ENCODE measurements at places on chromosomes 7 and 10.

- no peak for DNase-seq
- no peaks in the 10 kb centered on the region for H3K27me3 ChIP-seq
- H3K36me3 ChIP-seq = peaks cover 12% of the 10 kb centered on the region
- H3K4me1 ChIP-seq = no peaks in the 10 kb centered on the region
Measured at GRCh38 chr7:28661826-28662595, 249.7 kb downstream of the CREB5 start.

- no peak overlapping the region for H3K27ac ChIP-seq
- DNase-seq = no peak
- no peaks in the 10 kb centered on the region for H3K4me1 ChIP-seq
- H3K36me3 ChIP-seq = no peaks in the 10 kb centered on the region
Measured at GRCh38 chr10:54444170-54444569, 356.9 kb downstream of the PCDH15 start.

- H3K36me3 ChIP-seq = peaks cover 7% of the 10 kb centered on the region
- no peaks in the 10 kb centered on the region for H3K4me1 ChIP-seq
Measured at GRCh38 chr7:25031007-25031406, 51.0 kb upstream of the OSBPL3 start.

DNA sequence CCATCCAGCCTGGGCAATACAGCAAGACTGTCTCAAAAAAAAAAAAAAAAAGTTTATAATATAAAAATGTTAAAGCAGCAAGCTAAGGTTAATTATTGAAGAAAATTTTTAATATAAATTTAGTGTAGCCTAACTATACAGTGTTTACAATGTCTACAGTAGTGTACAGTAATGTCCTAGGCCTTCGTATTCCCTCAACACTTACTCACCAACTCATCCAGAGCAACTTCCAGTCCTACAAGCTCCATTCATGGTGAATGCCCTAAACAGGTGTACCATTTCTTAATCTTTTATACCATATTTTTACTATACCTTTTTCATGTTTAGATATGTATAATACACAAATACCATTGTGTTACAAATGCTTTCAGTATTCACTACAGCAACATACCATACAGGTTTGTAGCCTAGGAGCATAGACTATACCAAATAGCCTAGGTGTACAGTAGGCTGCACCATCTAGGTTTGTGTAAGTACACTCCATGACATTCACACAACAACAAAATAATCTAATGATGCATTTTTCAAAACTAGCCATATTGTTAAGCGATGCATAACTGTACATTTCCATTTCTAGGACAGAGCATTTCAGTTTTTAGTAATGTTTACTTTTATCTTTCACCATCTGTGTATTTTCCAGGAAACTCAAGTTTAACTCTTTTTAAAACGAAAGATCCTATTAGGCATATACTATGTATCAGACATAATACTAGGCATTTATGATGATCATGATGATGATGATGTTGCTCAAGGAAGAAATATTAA, 43.3 kb downstream of the CNOT4 start:
- no peak overlapping the region for H3K27ac ChIP-seq
- H3K27me3 ChIP-seq = no peaks in the 10 kb centered on the region
- DNase-seq = no peak
- H3K4me1 ChIP-seq = no peaks in the 10 kb centered on the region
- no peaks in the 10 kb centered on the region for H3K36me3 ChIP-seq

DNA sequence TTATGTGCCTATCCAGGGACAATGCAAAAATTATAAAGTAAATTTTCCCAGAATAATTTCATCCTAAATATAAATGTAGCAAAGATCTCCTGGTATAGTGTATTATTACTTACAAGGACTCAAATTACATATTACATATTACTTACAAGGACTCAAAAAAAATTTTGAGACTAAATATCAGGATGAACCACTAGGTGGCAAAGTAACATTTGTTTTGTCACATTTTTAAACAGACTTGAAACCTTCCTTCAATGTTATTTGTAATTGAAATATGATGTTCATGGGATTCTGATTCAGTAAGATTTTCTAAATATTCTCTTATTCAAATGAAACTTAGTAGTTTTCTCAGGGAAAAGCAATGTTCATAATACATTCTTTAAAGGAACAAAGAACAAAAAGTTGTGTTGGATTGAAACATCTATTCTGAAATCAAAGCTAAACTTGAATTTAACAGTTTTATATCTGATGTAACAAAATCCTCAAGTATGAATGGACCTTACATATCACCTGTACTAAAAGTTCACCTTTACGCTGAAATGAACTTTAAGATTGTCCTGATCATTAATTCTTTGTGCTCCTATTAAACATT, 74.3 kb upstream of the GNAI1 start:
- no peaks in the 10 kb centered on the region for H3K27me3 ChIP-seq
- peaks cover under 1% of the 10 kb centered on the region for H3K36me3 ChIP-seq
- H3K4me3 ChIP-seq = no peak overlapping the region

- no peak overlapping the region for H3K27ac ChIP-seq
- H3K4me1 ChIP-seq = no peaks in the 10 kb centered on the region
- no peaks in the 10 kb centered on the region for H3K27me3 ChIP-seq
- DNase-seq = no peak
- H3K4me3 ChIP-seq = no peak overlapping the region
Measured at GRCh38 chr7:155975490-155975889, 163.2 kb upstream of the SHH start.

GRCh38 chr7:16785321-16785720, 19.5 kb downstream of the AGR2 start:
- H3K36me3 ChIP-seq = peaks cover 5% of the 10 kb centered on the region
- DNase-seq = no peak
- no peaks in the 10 kb centered on the region for H3K27me3 ChIP-seq

DNA sequence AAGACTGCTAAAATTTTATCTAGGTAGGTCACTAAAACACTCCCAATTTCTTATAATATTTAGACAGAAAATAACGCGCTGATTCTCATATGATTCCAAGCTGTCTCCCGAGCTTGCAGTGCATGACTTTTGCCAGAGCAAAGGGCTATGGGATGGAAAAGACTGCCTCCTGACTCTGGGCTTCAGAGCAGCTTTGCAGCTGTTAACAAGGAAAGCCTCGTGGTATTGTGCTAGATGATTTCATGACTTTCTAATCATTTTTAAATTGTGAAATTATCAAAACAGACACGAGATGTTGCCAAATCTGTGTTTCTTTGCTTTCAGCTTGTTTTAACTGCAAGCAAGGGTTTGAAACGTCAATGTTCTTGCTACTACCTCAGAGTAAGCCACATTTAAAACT, 238.3 kb downstream of the AGMO start:
- H3K4me1 ChIP-seq = no peaks in the 10 kb centered on the region
- no peak overlapping the region for H3K27ac ChIP-seq
- H3K27me3 ChIP-seq = no peaks in the 10 kb centered on the region

DNA sequence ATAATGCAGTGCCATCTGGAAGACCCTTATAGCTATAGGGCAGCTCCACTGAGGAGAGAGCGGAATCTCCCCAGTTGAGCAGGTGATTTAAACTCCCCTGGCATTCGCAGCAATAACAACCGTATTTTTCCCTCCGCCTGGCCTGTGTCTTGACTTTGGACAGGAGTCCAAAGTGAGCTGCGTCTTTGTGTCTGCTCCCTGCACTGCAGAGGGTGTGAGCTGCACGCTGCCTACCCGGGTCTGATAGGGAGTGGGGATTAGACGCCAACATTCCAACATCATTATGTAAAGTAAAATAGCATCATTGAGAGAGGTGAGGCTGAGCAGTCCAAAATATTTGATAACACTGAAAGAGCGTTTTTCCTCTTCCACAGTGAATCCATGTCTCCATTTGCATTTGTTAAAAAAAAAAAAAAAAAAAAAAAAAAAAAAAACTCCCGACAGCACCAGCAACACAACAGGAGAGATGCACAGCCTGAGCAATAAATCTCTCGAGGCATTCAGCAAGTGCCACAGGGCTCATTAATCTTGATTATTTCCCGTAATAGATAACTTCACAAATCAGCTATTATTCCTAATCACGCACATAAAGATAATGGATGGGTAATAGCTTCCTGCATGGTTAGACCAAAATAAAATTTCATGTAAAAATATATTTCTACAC, 68.6 kb downstream of the CELF2 start:
- H3K36me3 ChIP-seq = no peaks in the 10 kb centered on the region
- no peaks in the 10 kb centered on the region for H3K4me1 ChIP-seq
- H3K4me3 ChIP-seq = no peak overlapping the region
- no peaks in the 10 kb centered on the region for H3K27me3 ChIP-seq
- H3K27ac ChIP-seq = no peak overlapping the region
- no peak for DNase-seq

GRCh38 chr7:128767475-128768110, 8.0 kb downstream of the OPN1SW start:
- H3K4me3 ChIP-seq = no peak overlapping the region
- H3K27me3 ChIP-seq = no peaks in the 10 kb centered on the region
- H3K36me3 ChIP-seq = peaks cover 42% of the 10 kb centered on the region
- H3K27ac ChIP-seq = no peak overlapping the region
- DNase-seq = no peak

- no peak for DNase-seq
- no peaks in the 10 kb centered on the region for H3K27me3 ChIP-seq
- H3K27ac ChIP-seq = no peak overlapping the region
- no peak overlapping the region for H3K4me3 ChIP-seq
- H3K4me1 ChIP-seq = no peaks in the 10 kb centered on the region
Measured at GRCh38 chr7:126524967-126525366, 727.8 kb downstream of the GRM8 start.

DNA sequence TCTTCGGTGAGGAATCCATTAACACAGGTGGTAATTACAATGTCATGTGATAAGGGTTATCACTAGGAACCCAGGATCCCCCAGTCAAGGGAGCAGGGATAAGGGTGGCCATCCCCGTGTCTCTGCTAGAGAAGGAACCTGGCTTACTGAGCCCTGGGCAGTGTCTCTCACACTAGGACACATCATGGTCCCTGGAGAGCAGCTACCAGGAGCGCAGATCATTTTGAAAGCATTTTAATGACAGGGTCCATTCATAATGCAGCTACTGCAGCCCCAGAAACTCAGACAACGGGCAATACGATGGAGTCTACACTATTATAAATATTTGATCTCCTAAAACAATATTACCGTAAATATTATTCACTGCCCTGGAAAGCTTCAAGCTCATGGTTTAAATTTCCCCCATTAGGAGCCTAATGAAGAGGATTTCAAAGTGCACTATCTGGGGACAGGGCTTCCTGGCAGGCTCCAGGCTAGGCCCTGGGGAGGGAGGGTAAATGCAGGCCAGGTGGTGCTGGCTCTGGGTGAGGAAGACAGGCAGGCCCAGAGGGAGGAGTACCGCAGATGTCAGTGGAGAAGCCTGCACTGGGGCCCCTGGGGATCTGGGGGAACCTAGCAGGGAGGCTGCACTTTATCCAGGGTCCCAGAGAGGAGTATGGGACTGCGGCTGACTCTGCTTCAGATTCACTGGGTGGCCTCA, 52.6 kb upstream of the LOXL4 start:
- DNase-seq = no peak
- H3K4me3 ChIP-seq = no peak overlapping the region
- H3K27me3 ChIP-seq = 0 out of 2 replicates have a peak, but pooled peaks cover 2% of the 10 kb centered on the region
- H3K4me1 ChIP-seq = no peaks in the 10 kb centered on the region
- no peaks in the 10 kb centered on the region for H3K36me3 ChIP-seq

DNA sequence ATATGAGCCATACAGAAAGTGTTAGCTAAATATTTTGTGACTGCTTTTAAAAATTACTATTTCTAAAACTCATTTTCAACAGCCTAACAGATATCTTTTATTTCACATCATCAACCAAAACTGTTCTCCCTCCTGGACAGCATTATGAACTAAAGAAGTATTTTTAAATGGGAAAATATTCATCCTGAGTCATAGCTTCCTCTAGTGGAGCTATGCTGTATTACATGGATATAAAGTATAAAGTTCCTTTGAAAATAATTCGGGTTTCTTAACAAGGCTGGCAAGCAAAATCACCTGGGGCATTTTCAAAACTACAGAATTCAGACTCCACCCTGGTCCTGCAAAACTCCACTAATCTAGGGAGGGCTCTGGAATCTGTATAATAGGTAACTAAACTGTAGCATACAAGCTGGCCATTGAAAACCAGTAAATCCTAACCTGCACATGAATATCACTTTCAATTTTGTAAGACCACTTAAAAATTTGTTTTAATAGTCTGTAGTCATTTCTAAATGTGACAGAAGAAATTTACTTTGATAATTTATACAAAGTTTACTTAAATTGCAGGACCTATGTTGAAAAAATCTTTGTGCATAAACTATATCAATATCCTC, 53.5 kb downstream of the SCIN start:
- H3K27me3 ChIP-seq = no peaks in the 10 kb centered on the region
- H3K36me3 ChIP-seq = no peaks in the 10 kb centered on the region
- H3K4me3 ChIP-seq = no peak overlapping the region

GRCh38 chr7:92115821-92116220, 18.5 kb downstream of the CYP51A1 start:
- H3K27ac ChIP-seq = no peak overlapping the region
- no peak overlapping the region for H3K4me3 ChIP-seq
- peaks cover 16% of the 10 kb centered on the region for H3K36me3 ChIP-seq

GRCh38 chr10:23345861-23346260, 1.3 kb upstream of the C10orf67 start:
- no peak for DNase-seq
- H3K4me3 ChIP-seq = no peak overlapping the region
- H3K27ac ChIP-seq = no peak overlapping the region
- peaks cover 4% of the 10 kb centered on the region for H3K27me3 ChIP-seq
- no peaks in the 10 kb centered on the region for H3K4me1 ChIP-seq
- no peaks in the 10 kb centered on the region for H3K36me3 ChIP-seq

GRCh38 chr7:28626624-28627262, 214.4 kb downstream of the CREB5 start:
- peak; percentile 56 for DNase-seq
- no peak overlapping the region for H3K4me3 ChIP-seq
- no peak overlapping the region for H3K27ac ChIP-seq
- no peaks in the 10 kb centered on the region for H3K36me3 ChIP-seq

- no peak for DNase-seq
- H3K4me3 ChIP-seq = no peak overlapping the region
- H3K27me3 ChIP-seq = no peaks in the 10 kb centered on the region
- no peak overlapping the region for H3K27ac ChIP-seq
- peaks cover 3% of the 10 kb centered on the region for H3K4me1 ChIP-seq
Measured at GRCh38 chr7:154584352-154585252, 418.3 kb downstream of the PAXIP1 start.

- peak; percentile 72 for DNase-seq
- H3K4me1 ChIP-seq = no peaks in the 10 kb centered on the region
- no peaks in the 10 kb centered on the region for H3K27me3 ChIP-seq
- no peaks in the 10 kb centered on the region for H3K36me3 ChIP-seq
- no peak overlapping the region for H3K4me3 ChIP-seq
Measured at GRCh38 chr7:23938937-23939552, 229.0 kb downstream of the STK31 start.

DNA sequence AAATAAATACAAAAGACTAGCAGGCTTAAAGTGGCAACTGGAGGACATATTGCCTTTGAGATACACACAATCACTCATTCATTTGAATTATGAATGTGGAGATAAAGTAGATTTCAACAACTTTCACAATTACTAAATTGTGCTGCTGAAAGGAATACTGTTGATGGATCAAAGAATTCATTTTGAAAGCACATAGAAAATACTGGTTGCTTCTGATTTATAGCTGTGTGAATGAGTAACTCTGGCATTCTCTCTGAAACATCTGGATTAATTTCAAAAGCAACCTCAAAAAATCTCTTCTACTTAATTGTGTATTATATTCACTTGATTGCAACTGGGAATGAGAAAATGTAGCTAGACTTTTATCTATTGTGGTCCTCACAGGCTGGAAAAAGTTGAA, 397.6 kb downstream of the THSD7A start:
- no peaks in the 10 kb centered on the region for H3K4me1 ChIP-seq
- H3K36me3 ChIP-seq = peaks cover 6% of the 10 kb centered on the region
- no peaks in the 10 kb centered on the region for H3K27me3 ChIP-seq

All from H9 (cell line).